8988T (cell line): ENCODE measurements at places on chromosomes 13 and 19.

- DNase-seq: no peak
Measured at GRCh38 chr13:75506018-75506417, 24.0 kb upstream of the TBC1D4 start.

DNA sequence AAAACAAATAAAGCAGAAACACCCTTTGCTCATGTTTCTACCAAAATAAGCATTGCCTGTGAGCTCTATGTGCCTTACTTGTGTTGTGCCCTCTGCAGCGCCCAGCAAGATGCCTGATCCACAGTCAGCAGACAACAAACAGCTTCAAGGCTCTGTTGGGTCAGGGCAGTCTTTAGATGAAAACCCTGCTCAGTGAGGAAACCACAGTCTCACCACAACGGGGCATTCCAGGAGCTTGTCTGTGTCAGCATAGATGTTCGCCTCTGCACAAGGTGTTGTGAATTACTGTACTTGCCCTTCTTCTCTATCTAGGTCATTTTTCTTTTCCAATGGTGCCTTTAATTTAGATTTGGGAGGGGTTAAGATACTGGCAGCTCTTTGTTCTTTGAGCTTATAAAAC, 251.9 kb downstream of the COL4A1 start:
- DNase-seq: no peak

- no peak for DNase-seq
Measured at GRCh38 chr19:46221152-46221551, 8.4 kb upstream of the IGFL1 start.

- DNase-seq: no peak
Measured at GRCh38 chr19:46928951-46929350, 68.2 kb downstream of the ARHGAP35 start.

DNA sequence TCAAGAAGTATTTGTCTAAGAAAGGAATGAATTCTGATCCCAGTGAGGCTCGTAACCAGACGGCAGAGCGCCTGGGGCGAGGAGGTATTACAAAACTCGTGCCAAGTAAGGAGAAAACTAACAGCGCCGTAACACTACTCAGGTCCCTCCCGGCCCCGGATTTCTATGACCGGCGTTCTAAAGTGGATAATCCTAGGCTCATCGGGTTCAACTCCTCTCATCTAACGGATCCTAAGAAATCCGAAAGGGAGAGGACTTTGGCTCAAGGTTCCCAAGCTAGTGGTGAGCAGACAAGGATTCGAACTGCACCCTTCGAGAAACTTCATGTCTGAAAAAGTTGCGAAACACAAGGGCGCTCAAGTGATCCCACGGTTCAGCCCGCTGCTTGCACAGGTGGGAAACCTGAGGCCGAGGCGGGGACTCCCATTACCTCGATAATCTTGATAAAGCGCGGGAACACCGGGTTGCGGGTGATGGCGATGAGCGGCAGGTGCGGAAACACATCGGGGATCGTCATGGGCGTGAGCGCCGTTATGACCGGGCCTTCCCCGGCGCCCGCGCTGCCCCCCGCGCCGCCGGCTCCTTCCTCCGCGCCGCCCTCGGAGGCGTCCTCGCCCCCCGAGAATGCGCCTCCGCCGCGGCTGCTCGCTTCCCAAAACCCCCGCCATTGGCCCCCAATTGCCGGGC, 529 bp downstream of the LONP1 start:
- DNase-seq: no peak

GRCh38 chr19:17332677-17333581, 1.7 kb downstream of the ANO8 start:
- DNase-seq: no peak

GRCh38 chr19:47152632-47153031, 22.0 kb downstream of the SAE1 start:
- no peak for DNase-seq
